Osteoblast (primary cell): ENCODE measurements at places on chromosomes 1 and 21. TPM values are rescaled to one million over a fixed set of nuclear protein-coding genes. Genes with fewer than 3 reads are reported as not detected.
A peak's percentile ranks its signal among the peaks of the same experiment; 100 is the strongest.

The HEYL gene
- total RNA-seq = under 0.01 TPM in 2 replicates

The ACTN2 gene
- not detected in 2 replicates for total RNA-seq

- DNase-seq = peak; percentile 82
- H3K27me3 ChIP-seq = no peaks in the 10 kb centered on the region
- H3K36me3 ChIP-seq = peaks cover 9% of the 10 kb centered on the region
- peaks cover 17% of the 10 kb centered on the region for H3K4me1 ChIP-seq
- no peak overlapping the region for H3K4me3 ChIP-seq
Measured at GRCh38 chr1:150484861-150485260, 2.4 kb upstream of the TARS2 start.

- no peaks in the 10 kb centered on the region for H3K27me3 ChIP-seq
- no peak overlapping the region for H3K27ac ChIP-seq
- no peaks in the 10 kb centered on the region for H3K36me3 ChIP-seq
- H3K4me1 ChIP-seq = peaks cover 20% of the 10 kb centered on the region
Measured at GRCh38 chr1:192592981-192593708, 17.6 kb downstream of the RGS1 start.

DNA sequence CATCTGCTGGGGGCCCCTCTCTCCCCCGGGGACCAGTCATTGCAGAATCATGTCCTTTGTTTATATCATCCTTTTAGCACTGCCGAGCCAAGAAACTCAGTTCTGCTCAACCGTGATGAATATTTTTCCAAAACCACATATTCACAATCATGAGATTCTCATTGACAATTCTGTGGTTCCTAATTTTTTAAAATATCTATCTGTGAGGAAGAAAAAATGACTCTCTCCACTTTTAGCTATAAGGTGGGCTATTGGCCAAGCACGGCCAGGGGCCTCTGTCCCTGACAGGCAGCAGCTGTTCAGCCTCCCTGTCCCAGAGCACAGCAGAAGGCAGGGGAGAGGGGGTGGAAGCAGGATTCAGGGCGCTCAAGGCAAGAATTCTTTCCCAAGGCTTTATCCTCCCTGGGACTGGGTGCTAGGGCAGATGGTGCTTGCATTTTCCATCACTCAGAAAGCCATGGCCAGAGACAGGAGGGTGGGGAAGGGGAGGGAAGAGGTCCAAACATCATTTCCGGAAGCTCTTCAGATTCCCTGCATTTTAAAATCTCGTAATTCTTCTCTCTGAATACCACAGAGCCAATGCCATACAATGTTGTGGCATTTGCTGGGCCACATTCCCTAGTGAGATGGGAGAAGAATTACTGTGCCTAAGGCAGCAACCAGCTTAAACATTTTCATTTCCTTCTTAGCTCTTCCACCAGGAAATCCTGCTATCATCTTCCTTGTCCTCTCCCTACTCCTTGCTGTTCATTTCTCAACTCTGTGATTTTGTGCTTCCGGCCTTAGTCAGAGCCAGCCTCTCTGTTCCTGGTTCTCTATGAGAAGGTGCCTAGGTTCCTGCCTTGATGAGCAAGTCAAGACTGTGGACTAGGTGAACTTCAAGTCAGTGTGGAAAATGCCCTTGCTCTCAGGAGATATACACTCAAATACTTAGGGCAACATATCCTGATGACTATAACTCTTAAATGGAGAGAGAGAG is 60.3 kb downstream of the KCNJ6 start:
- DNase-seq = no peak
- no peaks in the 10 kb centered on the region for H3K36me3 ChIP-seq
- H3K27me3 ChIP-seq = no peaks in the 10 kb centered on the region
- H3K27ac ChIP-seq = peak overlapping the region; percentile 81

DNA sequence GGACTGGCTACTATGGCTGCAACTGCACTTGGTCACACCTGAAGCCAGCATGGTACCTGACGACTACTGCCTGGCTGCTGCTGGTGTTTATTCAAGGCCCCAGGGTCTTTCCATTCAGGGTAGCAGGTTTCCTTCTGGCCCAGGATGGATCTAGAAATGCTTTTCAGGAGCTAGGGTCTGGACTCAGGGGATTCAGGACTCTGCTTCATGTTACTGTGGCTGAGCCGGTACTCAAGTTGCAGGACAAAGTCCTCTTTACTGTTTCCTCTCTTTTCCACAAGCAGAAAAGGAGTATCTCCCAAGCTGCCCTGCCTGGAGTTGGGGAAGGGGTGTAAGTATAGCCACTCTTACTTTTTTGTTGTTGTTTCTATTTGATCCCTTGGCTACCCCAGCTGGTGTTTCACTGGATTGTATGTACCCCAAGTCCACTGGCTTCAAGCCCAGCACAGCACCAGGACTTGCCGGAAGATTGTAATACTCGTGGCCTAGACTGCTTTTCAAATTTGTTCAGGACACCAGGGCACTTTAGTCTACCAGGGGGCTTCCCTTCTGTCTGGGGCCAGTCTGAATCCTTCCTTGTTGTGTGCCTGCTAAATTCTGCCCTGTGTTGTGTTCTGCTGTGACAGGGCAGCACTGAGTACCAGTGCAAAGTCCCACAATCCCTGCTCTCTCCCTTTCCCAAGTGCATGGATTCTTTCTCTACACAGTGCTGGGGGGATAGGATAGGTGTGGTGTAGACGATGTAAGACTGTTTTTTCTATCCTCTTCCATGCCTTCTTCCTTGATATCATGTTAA is 248.5 kb downstream of the GPR52 start:
- no peaks in the 10 kb centered on the region for H3K36me3 ChIP-seq
- H3K27me3 ChIP-seq = no peaks in the 10 kb centered on the region
- no peak overlapping the region for H3K27ac ChIP-seq
- no peak for DNase-seq

DNA sequence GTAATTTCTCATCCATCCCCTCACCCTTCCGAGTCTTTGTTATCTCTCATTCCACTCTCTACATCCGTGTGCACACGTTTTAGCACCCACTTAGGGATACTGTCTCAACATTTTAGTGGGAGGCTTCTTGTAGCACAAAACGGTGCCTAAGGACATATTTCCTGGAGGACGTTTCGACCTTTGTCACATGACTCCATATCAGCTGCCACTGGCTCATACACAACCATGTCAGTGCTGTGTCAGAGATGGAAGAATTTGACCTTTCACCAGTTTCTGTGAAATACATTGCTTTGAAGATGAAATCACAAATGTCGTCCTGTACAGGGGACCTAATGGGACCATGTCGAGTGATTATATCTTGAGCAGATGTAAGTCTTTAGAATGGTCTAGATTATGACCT is 15.6 kb downstream of the B3GALT5 start:
- no peak overlapping the region for H3K27ac ChIP-seq
- DNase-seq = no peak
- peaks cover 21% of the 10 kb centered on the region for H3K4me1 ChIP-seq
- H3K36me3 ChIP-seq = no peaks in the 10 kb centered on the region
- H3K27me3 ChIP-seq = no peaks in the 10 kb centered on the region
- H3K4me3 ChIP-seq = no peak overlapping the region

DNA sequence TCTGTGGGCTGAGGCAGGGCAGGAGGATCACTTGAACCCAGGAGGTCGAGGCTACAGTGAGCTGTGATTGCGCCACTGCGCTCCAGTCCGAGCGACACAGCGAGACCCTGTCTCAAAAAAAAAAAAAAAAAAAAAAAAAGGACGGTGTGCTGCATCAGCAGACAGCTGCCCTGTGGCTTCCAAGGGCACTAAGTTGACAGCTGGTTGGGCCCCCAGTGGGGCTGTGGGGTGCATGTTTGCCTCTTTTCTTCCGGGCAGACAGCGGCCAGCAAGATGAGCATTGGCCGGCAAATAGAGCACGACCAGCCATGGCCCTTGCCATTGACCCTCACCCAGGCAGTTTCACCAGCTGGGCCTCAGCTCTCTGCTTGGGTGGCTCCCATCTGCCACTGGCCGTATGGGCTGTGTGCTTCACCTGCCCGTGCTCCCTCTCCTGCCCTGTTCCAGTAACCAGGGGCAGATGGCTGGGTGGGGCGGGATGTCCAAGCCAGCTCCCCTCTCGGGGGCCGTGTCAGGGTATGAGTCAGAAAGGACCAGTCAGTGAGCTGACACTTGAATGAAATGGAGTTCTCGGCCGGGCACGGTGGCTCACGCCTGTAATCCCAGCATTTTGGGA is 12.3 kb upstream of the SLC25A34 start:
- no peak overlapping the region for H3K4me3 ChIP-seq
- H3K27me3 ChIP-seq = no peaks in the 10 kb centered on the region
- DNase-seq = peak; percentile 62
- no peak overlapping the region for H3K27ac ChIP-seq
- peaks cover 70% of the 10 kb centered on the region for H3K36me3 ChIP-seq

- DNase-seq = peak; percentile 80
- H3K4me1 ChIP-seq = peaks cover 19% of the 10 kb centered on the region
- peak overlapping the region; percentile 72 for H3K4me3 ChIP-seq
Measured at GRCh38 chr1:53328541-53329499, 950 bp upstream of the LRP8 start.

- H3K36me3 ChIP-seq = no peaks in the 10 kb centered on the region
- no peak overlapping the region for H3K4me3 ChIP-seq
- H3K4me1 ChIP-seq = no peaks in the 10 kb centered on the region
- no peak overlapping the region for H3K27ac ChIP-seq
Measured at GRCh38 chr21:44349416-44349846, 4.0 kb upstream of the TRPM2 start.

DNA sequence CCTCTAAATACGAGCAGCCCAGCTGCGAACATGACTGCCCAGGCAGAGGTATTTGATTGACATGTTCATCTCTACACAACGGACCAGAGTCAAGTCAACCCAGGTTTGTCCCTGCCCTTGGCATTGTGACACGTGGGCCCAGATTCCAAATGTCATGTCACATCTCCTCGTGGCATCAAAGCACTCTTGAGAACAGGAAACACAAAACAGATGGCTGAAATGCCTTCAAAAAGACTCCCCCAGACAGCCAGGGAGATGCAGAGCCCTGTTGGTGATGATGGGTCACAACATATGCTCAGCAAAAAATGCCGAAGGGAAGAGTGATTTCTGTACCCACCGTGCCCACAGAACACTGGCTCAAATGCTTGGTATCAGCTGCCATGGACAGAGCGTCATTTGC is 337.8 kb upstream of the DAB1 start:
- H3K36me3 ChIP-seq = no peaks in the 10 kb centered on the region
- no peaks in the 10 kb centered on the region for H3K27me3 ChIP-seq
- H3K27ac ChIP-seq = no peak overlapping the region
- no peak for DNase-seq
- no peaks in the 10 kb centered on the region for H3K4me1 ChIP-seq

DNA sequence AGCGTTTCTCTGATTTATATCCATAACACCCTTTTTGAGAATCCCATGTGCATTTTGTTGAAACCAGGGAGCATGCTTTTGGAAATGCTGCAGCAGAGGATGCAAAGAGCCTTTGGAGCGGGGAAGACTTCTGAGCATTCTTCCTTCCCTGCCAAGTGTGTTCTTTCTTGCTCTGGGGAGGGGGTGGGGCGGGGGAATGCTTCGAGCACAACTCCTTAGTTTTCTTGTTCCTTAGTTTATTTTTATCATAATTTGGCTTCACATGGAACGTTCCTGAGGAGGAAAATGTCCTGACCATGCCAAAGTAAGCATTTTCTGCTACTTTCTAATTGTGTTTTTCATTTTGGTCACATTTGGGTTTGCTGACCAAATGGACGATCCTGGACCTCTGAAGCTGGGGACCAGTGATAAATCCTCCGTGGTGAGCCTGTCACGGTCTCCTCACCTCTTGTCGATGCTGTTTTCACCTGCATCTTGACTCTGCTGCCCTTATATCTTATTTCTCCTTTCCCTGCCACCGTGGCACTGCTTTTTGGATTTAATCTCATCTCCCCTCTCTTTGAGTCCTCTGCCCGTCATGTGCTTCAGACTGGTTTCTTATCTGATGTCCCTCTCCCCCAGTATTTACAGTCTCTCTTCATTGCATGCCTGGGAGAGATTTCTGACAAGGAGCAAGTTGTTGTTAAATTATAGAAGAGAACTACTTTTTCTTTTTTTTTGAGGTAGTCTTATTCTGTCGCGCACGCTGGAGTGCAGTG is 2.4 kb downstream of the CTPS1 start:
- H3K27ac ChIP-seq = peak overlapping the region; percentile 89
- peak; percentile 85 for DNase-seq
- peaks cover 30% of the 10 kb centered on the region for H3K36me3 ChIP-seq
- peak overlapping the region; percentile 80 for H3K4me3 ChIP-seq

- H3K27ac ChIP-seq = no peak overlapping the region
- no peak overlapping the region for H3K4me3 ChIP-seq
- no peaks in the 10 kb centered on the region for H3K36me3 ChIP-seq
- no peak for DNase-seq
- no peaks in the 10 kb centered on the region for H3K27me3 ChIP-seq
Measured at GRCh38 chr21:29909571-29909970, 30.2 kb downstream of the GRIK1 start.

DNA sequence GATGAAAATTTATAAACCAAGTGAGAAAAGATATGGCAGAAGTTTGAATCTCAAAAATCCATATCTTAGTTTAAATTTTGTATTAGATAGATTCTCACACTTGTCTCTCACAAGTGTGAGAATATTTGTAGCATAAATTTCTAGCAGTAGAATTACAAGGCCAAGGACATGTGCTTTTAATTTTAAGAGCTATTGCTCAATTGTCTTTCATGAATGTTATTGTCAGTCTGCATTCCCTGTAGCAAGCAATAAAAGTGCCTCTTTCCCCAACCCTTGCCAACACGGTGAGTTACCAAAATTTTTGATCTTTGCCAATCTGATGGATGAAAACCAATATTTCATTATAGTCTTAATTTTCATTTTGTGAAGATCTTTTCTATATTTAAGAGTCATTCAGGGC is 64.0 kb downstream of the CTH start:
- no peaks in the 10 kb centered on the region for H3K36me3 ChIP-seq
- no peaks in the 10 kb centered on the region for H3K27me3 ChIP-seq
- no peak overlapping the region for H3K27ac ChIP-seq
- H3K4me1 ChIP-seq = no peaks in the 10 kb centered on the region
- no peak for DNase-seq

DNA sequence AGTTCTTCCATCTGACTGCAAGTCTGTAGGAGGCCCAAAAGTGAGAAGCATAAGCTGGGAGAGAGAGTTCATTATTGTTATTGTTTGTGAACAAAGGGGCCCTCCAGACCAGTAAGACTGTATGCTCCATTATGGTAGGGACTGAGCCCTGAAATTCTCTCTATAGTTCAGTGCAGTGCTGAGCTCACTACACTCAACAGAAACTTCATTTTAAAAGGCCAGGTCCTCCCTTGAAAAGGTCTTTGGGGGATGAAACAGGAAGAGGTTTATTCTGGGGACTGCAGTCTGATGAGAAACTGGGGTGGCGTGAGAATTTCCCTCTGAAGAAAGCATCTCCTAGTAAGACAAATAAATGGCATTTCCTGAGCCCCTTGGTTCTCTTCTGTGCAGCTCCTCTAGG is 5.5 kb upstream of the GATAD2B start:
- H3K4me1 ChIP-seq = peaks cover 23% of the 10 kb centered on the region
- DNase-seq = no peak
- H3K27ac ChIP-seq = no peak overlapping the region
- no peaks in the 10 kb centered on the region for H3K27me3 ChIP-seq
